ENCODE measurements at places on chromosomes 11 and 22.

DNA sequence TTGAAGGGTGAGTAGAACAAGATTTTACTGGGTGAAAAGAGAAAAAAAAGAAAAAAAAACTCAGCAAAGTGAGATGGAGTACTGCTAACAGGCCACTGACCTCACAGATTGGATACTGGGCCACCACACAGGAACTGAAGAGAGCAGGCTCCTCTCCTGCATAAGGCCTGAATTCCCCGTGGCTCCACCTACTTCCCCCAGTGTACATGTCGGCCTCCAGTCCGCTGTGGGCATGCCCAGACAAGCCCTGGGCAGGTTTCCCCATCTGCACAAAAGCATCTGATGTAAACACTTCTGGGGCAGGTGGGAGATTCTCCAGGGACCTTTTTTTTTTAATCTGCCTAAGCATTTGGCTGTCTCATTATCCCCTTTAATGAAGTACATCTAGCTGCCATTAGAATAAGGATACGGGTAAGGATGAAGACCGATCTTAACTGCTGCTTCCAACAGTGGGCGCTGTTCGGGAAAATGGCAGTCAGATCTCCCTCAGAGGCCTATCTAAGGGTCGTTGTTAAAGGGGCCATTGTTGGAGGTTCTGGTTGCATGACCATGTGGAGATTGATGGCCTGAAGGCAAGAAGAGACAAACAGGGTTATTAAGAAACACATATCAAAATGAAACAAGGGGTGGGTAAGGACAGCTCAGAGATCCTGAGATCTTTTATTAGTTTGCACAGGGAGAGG is 48.5 kb downstream of the MS4A13 start:
- DNase-seq = peak; percentile 10

- DNase-seq = no peak
These were observed 37.1 kb upstream of the IL17RA start for GRCh38 chr22:17047656-17048055.

- DNase-seq = no peak
These were observed 3.7 kb upstream of the RANGAP1 start for GRCh38 chr22:41289671-41290070.

DNA sequence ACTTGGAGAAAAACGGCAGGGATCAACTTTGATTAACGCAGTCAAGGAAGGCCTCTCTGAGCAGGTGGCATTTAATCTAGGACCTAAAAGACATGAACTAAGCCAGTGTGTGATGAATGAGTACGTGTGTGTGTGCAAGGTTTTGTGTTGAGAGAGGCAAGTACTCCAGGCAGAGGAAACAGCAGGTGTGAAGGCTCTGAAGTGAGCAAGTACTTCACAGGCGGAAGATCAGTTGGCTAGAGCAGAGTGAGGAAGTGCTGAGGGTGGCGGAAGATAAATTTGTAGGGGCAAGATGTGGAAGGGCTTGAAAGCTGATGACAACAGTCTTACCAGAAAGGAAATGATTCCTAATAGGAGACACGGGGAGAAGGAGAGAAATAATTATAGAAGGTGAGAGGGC is 6.8 kb downstream of the APIP start:
- DNase-seq = no peak

GRCh38 chr11:62269654-62270278 is at the start of gene SCGB2A2:
Gene SCGB2A2, plus strand, starts transcription at chr11:62270158. Its CDS starts 59 bp downstream, at chr11:62270217.
- no peak for DNase-seq

GRCh38 chr11:89433278-89433677 is 57.9 kb downstream of the NOX4 start:
- DNase-seq = no peak
